ENCODE measurements at places on chromosomes 12 and 14. TPM values are rescaled to one million over a fixed set of nuclear protein-coding genes. Genes with fewer than 3 reads are reported as not detected.

DNA sequence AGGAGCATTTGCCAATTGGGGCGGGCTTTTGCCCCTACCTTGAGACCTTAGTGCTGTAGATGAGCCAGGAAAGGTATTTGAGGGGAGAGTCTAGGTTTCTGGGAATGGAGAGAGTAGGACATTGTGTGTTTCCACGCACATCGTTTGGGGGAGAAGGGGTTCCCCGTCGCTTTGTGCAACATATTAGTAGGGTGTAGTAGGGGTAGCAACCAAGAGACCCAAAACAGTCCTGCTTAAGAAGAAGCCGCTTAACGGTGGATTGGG, 694 bp upstream of the PTGES3 start:
- no peak for DNase-seq

TMEM179 gene
- not detected for total RNA-seq

GRCh38 chr12:131218923-131219669, 265.4 kb downstream of the ADGRD1 start:
- no peak for DNase-seq

DNA sequence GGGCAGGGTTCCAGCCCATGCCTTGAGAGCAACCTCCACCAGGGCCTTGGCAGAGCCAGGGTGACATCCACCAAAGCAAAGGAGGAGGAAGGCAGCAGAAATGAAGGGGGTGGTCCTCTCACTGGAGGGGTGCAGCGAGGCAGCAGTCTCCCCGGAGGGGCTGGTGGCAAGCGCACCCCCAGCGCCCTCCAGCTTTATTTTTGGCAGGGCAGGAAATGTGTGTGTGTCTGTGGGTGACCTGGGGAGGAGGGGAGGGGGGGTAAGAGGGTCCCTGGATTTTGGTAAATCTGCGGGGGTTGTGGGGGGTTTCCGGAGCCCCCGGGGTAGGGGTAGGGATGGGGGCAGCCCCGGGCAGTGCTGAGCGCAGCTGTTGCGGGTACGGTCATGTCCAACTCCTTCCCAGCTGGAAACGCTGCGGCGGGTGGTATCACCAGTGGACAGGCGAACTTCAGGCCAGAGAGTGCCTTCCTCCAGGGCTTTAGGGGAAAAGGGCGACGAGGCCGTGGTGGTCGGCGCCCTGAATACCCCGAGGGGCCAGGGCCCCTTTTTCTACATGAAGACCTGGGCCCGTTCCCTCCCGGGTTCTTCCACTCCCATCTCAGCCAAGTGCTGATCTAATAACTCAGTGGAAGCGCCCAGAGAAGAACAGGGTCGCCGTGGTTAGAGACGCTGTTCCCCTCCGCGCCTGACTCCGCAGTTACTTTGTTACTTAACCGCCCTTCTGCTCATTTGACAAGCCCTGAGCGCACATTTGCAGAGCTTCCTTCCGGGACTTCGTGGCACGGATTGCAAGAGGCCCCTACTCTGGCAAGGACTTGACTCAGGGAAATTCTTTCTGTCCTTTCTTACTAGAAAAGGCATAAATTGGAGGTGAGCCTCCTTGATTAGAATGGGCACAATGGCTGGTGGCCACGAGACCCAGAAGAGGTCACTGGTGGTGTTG, 55.2 kb downstream of the FOS start:
- DNase-seq, result no peak

LACRT gene
- not detected for total RNA-seq

TGM1 gene
- total RNA-seq, result 3.9 TPM

CNPY2 gene
- 183 TPM for total RNA-seq

GRCh38 chr12:93939641-93940325, 208.6 kb upstream of the PLXNC1 start:
- DNase-seq, result no peak

DNA sequence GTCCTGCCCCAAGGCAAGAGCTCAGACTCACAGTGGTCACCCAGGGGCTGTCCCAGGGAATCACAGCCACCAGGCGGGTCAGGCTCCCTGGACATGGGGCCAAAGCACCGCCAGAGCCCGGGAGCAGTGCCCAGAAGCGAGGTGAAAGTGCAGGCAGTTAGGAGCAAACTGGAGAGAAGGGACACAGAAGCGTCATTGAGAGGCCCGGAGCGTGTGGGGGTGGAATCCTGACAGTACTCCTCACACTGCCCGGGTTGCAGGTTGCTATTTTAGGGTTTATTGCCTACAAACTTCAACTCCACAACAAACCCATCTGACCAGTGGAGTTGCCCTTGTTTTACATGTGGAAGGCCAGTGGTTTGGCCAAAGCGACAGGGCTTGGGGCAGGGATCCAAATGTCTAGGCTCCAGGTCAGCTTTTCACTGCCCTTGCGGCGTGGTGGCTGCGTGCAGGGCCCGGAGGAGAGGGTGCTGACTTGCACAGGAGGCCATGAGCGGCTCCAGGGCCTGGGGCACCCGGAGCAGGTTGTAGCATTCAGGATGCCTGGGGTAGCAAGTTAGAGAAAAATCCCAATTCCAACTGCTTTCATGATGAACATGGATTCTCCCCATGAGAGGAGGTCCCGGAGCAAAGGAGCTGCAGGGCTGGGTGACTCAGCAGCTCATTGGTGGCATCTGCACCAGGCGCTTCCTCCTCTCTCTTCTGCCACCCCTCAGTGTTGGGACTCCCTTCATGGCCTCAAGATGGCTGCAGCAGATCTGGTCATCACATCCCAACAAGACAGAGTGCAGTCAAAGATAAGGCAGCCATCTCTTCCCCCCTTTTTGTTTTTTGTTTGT, 112.3 kb upstream of the NCOR2 start:
- DNase-seq, result no peak

DNA sequence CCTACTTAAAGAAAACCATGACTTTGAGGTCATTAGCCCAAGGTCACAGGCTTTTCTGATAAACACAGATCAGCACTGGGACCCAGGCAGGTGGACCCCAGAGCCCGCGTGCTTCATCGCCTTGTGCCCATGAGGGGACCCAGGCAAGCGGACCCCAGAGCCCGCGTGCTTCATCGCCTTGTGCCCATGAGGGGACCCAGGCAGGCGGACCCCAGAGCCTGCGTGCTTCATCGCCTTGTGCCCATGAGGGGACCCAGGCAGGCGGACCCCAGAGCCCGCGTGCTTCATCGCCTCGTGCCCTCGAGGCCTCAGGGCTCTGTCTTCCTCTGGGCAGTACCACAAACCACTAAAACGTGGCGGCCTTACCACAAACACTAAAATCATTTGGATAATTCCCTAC, 31.7 kb downstream of the STX2 start:
- DNase-seq, result no peak

- DNase-seq, result no peak
These were observed 109.7 kb upstream of the MDGA2 start for GRCh38 chr14:47785058-47785457.

PAX9 gene
- total RNA-seq, result 0.44 TPM

GRCh38 chr14:105478398-105479251, 4.0 kb downstream of the CRIP2 start:
- no peak for DNase-seq

GRCh38 chr12:91989143-91989542, 156.5 kb downstream of the BTG1 start:
- no peak for DNase-seq

DNA sequence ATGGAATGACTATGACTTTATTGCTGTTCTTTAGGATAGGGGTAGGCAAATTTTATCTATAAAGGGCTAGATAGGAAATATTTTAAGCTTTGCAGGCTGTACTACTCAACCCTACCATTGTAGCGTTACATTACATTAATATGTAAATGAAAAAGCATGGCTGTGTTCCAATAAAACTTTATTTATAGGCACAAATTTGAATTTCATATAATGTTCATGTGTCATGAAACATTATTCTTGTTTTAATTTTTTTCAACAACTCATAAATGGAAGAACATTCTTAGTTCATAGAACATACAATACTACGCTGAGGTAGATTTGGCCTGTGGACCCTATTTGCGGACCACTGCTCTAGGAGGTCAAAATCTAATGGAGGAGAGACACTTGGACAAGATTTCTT, 133.7 kb downstream of the SOX5 start:
- DNase-seq, result no peak

C12orf54 gene
- total RNA-seq, result not detected

DNA sequence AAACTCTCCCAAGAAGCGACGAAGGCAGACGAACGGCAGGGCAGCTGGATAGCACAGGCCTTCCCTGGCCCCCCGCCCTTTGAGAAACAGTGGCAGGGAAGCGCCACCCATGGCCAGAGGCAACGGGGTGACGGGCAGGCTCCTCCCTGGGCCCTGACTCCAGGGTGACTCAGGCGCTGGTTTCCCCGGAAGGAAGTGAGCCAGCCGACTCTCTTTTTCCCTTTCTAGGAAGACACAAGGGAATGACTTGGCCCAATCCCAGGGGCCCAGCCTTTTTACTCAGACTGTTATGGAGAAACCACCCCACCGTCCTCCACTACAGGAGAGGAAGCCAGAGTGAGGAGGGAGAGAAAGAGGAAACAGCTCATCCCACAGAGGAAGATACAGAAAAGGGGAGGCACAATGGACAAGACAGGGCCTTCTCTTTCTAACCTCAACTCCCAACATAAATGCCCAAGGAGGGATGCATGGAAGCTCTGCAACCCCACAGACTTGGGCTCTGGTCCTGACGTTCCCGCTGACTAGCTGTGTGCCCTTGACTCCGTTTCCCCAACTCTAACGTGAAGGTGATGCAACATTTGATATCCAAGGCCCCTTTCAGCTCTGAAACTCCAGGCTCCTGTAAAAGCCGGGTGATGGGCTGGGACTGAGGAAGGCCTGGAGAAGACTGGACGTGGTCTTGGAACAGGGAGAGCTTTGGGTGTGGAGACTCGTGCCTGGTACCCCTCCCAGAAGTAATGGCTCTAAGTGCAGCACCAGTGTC, 27.9 kb downstream of the ACTN1 start:
- peak; percentile 74 for DNase-seq

RIPK3 gene
- total RNA-seq, result 5.1 TPM

- no peak for DNase-seq
These were observed 24.6 kb downstream of the RIMKLB start for GRCh38 chr12:8722286-8722800.

DNA sequence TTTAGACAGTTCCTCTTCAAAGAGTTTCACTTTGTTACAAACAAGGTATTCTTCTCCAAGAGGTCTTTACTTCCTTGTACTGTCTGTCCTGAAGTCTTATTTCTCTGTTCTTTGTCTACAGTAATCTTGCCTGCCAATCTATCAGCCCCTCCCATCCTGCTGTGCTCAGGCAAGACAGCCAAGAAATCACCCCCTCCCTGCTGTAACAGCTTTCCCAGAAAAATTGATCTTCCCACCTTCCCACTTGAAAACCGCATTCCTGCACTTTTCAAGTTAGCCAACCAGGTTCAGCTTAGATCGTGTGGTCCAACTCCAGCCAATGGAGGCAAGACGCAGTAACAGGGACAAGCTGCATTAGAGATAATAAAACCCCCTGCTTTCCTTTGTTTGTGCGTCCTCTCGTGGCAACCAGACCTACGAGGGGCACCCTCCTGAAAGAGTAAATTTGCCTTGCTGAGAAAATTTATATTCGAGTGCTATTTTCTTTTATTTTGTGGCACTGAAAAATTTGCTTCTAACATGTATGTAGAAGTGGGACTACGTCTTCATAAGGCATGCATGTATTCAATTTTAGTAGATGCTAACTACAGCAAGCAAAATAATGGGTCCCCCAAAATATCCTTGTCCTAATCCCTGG, 46.5 kb upstream of the ESR2 start:
- no peak for DNase-seq

- no peak for DNase-seq
These were observed 114.4 kb upstream of the NTF3 start for GRCh38 chr12:5317556-5317955.

EID3 gene
- total RNA-seq, result 12.7 TPM

- no peak for DNase-seq
These were observed 43.2 kb upstream of the MYBPC1 start for GRCh38 chr12:101551362-101552114.

DNA sequence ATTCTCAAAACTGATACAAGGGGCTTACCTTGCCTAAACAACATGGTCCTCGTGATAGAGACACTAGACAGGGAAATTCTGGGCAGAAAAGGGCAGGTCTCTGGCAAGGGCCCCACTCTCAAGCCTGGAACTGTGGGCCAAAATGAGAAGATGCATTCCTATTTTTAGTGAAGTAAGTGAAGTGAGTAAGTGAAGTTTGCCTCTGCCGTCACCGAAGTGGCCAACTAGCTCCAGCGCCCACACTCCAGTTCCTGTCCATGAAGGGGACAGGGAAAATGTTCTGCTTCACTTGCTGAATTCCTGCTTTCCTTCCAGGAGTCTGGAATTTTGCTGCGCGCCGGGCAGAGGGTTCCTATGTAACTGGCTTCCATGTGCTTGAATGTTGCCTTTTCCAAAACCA, 1035.6 kb upstream of the TMEM132C start:
- DNase-seq, result no peak

GRCh38 chr12:101875162-101875561, 2.2 kb upstream of the DRAM1 start:
- DNase-seq, result no peak

- no peak for DNase-seq
These were observed 36.0 kb downstream of the TMBIM6 start for GRCh38 chr12:49777341-49777740.

CD27 gene
- total RNA-seq, result not detected

All from endothelial cell of umbilical vein (primary cell).